ENCODE measurements at places on chromosomes 12 and 14. TPM values are rescaled to one million over a fixed set of nuclear protein-coding genes. Genes with fewer than 3 reads are reported as not detected.

- DNase-seq: no peak
Observed at GRCh38 chr12:114888448-114888847, 204.5 kb upstream of the TBX3 start.

DNA sequence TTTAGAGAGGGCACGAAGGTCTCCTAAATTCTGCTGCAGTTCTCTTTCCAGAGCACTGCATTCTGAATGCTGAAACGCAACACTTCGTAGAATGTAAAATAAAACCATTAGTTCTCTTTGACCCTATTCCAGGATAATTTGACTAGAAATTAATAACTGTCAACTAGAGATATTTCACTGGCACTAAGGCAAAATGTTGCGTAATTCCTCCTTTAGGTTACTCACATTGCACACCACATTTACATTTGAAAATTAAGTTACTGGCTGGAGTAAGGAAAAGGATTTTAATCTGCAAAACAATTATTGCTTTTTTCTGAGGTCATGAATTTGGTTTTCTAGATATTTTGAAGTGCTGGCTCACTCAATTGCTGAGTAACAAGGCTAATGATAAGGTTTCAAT is 58.0 kb upstream of the TRHDE start:
- DNase-seq: no peak

GRCh38 chr12:32698285-32698684 is 19.2 kb downstream of the DNM1L start:
- no peak for DNase-seq

DNA sequence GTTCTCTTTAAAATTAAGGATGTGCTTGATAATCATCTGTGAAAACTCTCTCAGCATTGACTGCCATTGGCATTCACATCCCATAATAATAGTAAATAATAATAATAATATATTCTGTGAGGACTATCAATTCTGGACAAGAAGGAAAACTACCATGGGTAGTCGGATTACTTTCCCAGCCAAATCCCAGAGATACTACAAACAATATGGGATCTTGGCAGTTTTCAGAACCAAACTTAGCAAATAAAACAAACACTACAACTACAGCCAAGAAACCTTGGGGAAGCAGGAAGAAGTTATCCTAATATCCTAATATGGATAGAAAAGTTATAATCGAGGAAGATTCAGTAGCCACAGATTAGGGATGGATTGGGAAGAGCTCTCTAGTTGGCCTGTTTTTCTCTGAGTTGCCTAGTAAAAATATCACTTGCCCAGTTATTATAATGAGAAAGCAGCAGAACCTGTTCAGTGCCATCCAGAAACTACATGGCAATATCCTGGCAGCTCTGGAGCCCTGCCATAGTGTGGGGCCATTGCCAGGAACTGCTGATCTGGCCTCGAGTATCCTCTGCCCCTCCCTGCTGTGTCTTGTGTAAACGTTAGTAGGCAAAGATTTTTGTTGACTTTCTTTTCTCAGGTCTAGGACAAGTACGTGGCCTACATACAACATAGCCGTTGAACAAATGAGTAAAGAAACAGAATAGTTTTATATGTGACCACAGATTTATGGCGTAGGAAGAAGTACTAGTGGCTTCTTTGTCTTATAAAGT is 193.5 kb downstream of the SLC2A13 start:
- no peak for DNase-seq

DNA sequence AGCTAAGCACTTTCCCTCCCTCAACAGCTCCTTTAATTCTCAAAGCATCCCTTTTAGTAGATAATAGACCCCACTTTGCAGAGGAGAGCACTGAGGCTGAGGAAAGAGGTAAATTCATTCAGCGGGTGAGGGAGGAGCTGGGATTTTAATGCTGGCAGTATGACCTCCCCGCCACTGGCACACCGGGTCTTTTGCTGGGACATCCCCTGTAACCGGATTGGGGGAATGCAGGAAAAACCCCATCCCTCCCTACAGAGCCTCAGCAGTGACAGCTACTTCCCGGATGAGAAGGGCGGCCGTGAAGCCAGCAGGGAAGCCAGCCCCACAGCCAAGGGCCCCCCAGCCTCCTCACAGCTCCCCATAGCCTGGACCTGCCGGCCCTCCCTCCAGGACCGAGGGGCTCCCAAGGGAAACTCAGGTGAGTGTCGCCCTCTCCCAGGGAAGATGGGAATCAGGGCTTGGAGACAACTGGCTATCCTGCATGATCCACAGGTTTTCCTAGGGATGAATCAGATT is 12.1 kb downstream of the ZBTB39 start:
- no peak for DNase-seq

- DNase-seq: no peak
Observed at GRCh38 chr14:85619851-85620250, 89.9 kb downstream of the FLRT2 start.

- peak; percentile 89 for DNase-seq
Observed at GRCh38 chr14:39006721-39007410, 96.2 kb downstream of the SEC23A start.

DNA sequence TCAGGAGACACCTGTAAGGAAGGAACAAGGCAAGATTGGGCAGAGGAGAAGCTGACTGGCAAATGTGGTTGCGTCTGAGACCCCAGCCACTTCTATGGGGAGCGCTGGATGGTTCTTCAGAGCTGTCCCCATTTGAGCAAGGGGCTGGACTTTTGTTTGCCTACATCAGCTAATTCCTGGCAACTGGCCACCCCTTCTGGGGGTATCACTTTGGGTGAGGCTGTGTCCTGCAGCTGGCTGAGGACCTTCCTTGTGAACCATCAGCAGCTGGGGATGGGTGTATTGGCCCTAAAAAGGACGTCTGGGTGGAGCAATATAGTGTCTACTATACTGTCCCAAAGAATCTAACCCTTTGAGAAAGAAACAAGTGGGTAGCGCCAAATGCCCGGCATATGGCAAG is 23.6 kb downstream of the PPFIBP1 start:
- DNase-seq: no peak

- no peak for DNase-seq
Observed at GRCh38 chr14:90434370-90435020, 37.7 kb downstream of the CALM1 start.

GRCh38 chr12:53950789-53951576 is 3.7 kb upstream of the HOXC12 start:
- DNase-seq: no peak

- no peak for DNase-seq
Observed at GRCh38 chr12:6533653-6533922, 729 bp upstream of the GAPDH start.

DNA sequence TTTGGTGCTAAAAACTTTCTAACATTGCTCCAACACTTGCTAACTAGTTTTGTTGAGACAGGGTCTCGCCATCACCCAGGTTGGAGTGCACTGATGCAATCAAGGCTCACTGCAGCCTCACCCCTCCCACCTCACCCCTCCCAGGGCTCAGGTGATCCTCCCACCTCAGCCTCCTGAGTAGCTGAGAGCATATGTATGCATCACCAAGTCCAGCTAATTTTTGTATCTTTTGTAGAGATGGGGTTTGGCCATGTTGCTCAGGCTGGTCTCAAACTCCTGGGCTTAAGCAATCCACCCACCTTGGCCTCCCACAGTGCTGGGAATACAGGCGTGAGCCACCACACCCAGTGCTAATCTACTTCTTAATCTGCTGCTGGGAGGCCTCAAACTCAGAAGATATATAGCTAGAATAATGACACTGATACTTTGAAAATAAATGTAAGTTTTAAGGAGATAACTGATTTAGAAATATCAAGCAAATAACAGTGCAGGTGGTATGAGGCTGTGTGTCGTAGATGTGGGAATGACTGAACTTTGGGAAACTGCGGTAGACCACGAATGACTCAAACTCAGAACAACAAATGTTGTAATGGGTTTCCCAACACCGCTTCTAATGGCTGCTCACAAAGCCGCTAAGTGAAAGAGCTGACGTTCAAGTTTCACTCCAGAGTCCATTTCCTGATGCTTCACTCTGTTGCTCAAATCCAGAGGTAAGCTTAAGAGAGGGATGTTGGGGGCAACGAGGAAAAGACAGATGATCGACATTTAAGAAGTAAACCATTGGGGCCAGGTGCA is 10.0 kb downstream of the TMCC3 start:
- DNase-seq: no peak

- no peak for DNase-seq
Observed at GRCh38 chr12:107610021-107610859, 75.4 kb upstream of the PWP1 start.

- DNase-seq: peak; percentile 57
Observed at GRCh38 chr14:53047307-53048069, 96.6 kb upstream of the FERMT2 start.

DNA sequence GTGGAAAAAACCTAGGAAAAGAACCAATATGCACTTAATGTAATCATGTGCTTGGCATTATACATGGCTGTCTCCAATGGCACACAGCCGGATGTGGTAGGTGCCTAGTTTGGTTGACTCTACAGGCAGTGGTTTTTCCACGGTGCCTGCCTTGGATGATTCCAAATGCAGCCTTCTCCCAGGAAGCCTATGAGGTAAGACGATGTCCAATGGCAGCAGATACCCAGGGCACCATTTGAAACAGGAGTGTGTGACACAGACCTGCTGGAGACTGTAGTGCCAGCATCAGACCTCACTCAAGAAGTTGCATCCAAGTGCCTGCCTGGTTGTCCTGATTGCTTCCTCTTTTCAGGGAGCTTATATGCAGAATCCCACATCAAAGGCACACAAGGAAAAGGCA is 88.0 kb upstream of the VASH1 start:
- no peak for DNase-seq

Gene GPRC5A
- total RNA-seq: 42.1 TPM

Gene SYNDIG1L
- total RNA-seq: not detected

Gene PMCH
- 0.96 TPM for total RNA-seq

Gene ATF7IP
- 49.6 TPM for total RNA-seq

Gene HOTAIR
- 12.5 TPM for total RNA-seq

Gene DLGAP5
- total RNA-seq: 16.9 TPM

Gene KRT2
- 0.48 TPM for total RNA-seq

Gene ASPG
- 12.5 TPM for total RNA-seq

Gene PRICKLE1
- 22.4 TPM for total RNA-seq

Gene NRXN3
- 8.7 TPM for total RNA-seq

Gene USP15
- 98.7 TPM for total RNA-seq

Gene CCDC196
- total RNA-seq: 1.9 TPM
